GM23248 (cell line): ENCODE measurements at places on chromosomes 13 and 19.
A peak's percentile ranks its signal among the peaks of the same experiment; 100 is the strongest.

GRCh38 chr13:79673993-79674377, 193.0 kb downstream of the NDFIP2 start:
- no peak for DNase-seq

GRCh38 chr13:21578748-21579147, 25.2 kb downstream of the MICU2 start:
- DNase-seq: no peak

GRCh38 chr19:18239303-18239702, 13.1 kb upstream of the PDE4C start:
- DNase-seq: peak; percentile 56

- DNase-seq: no peak
Observed at GRCh38 chr19:46660551-46661019, 397 bp downstream of the DACT3 start.
